Stimulated activated CD8-positive, alpha-beta memory T cell treated with anti-CD3 and anti-CD28 coated beads, Interleukin-4, amount 100 ng/mL, for 1 hour (primary cell): ENCODE measurements at places on chromosomes 5 and 9.

GRCh38 chr9:3708751-3709150 lies 182.9 kb upstream of the RFX3 start:
- DNase-seq, result no peak

- DNase-seq, result no peak
Measured at GRCh38 chr9:6272229-6272598, 56.0 kb upstream of the TPD52L3 start.

DNA sequence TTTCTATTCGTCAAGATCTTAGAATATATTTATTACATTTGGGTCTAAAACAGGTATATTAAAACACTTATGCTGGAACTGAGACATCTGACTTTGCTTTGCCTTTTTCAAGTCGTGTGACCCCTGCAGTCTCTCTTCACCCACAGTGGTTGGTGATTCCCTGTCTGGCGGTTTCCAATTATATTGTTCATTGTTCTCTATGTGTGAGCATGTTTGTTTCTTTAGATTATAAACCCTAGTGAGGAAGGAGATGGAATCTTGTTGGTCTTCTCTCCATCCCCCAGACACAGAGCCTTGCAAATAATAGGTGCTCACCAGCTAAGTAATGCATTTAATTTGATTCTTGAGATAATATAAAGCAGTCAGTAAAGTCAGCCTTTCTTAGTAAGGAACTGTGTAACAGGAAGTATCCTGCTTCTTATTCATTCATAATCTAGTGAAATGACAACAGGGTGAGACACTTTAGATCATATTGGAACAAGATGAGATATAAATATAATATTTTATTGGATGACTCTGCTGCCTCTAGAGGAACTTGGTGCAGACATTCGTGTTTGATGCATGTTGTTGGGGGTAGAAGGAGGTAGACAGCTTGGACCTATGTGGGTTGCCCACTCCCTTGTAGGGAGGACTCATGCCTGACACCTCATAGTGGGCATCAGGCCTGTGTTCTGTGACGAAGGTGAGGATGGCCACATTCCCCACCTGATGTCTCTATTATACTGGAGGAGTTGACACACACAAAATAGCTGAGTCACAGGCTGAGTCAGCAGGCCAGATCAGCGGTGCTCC lies 88.1 kb downstream of the FGF1 start:
- DNase-seq, result no peak

DNA sequence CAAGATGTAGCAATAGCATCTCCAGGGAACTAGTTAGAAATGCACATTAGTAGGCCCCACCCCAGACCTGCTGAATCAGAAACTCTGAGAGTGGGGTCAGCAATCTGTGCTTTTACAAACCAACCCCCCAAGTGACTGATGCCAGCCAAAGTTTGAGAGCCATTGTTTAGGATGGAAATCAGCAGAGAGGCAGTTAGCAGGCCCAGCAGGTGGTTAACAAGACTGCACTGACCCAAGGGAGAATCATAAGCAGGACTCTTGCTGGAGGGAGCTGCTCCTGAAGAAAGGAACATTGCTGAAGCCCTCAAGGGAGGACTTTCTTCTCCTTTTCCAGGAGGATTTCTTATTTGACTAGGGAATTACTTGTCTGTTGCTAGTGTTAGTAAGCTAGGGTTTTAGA lies 74.2 kb upstream of the SLC12A2 start:
- DNase-seq, result no peak

- DNase-seq, result no peak
Measured at GRCh38 chr5:113356487-113356886, 78.3 kb downstream of the TSSK1B start.

DNA sequence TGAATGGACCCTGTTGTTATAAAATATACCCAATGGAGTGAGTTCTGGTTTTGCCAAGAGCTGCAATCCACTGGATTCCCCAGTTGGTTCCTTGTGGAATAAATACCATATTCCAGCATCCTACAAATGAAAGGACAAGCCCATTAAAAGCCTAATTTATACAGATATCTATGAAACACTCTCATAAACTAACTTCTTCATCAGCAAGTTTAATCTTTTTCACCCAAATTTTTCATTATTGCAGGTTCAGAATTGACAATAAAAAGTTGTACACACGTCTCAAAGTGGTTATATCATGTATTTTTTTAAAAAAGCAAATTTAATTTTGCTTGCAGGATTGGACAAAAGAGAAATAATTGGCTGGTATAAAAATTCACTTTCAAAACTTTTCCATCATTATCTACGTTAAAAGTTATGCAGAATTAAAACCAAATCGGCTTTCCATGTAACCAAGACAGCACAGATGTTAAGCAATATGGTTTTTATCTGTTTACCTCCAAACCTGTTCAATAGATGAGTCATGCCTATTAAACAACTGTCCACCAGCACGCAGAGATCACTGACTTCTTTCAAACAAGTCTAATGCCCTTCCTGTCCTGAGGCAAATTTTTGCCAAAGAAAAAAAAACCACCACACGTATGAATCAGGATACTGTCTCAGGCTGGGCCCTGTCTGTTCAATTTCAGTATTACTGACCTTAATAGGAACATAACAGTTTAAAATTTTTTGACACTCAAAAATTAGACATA lies 42.5 kb downstream of the CEMIP2 start:
- DNase-seq, result no peak

GRCh38 chr9:109035684-109036423 lies 22.6 kb upstream of the CTNNAL1 start:
- no peak for DNase-seq

GRCh38 chr9:93181672-93182435 lies 2.1 kb upstream of the WNK2 start:
- DNase-seq, result no peak

- DNase-seq, result no peak
Measured at GRCh38 chr9:113475992-113476391, 12.5 kb downstream of the RGS3 start.
